ENCODE measurements at places on chromosomes 6 and 20.
A peak's percentile ranks its signal among the peaks of the same experiment; 100 is the strongest.

- peaks cover 87% of the 10 kb centered on the region for H3K4me1 ChIP-seq
- H3K4me3 ChIP-seq = peak overlapping the region; percentile 7
- H3K27me3 ChIP-seq = no peaks in the 10 kb centered on the region
These were observed 130.3 kb downstream of the OPRM1 start for GRCh38 chr6:154169193-154169847.

GRCh38 chr6:7899889-7900213 is 10.7 kb downstream of the TXNDC5 start:
- no peaks in the 10 kb centered on the region for H3K27me3 ChIP-seq
- no peak for DNase-seq
- no peaks in the 10 kb centered on the region for H3K4me1 ChIP-seq
- no peak overlapping the region for H3K4me3 ChIP-seq
- H3K36me3 ChIP-seq = peaks cover 78% of the 10 kb centered on the region

DNA sequence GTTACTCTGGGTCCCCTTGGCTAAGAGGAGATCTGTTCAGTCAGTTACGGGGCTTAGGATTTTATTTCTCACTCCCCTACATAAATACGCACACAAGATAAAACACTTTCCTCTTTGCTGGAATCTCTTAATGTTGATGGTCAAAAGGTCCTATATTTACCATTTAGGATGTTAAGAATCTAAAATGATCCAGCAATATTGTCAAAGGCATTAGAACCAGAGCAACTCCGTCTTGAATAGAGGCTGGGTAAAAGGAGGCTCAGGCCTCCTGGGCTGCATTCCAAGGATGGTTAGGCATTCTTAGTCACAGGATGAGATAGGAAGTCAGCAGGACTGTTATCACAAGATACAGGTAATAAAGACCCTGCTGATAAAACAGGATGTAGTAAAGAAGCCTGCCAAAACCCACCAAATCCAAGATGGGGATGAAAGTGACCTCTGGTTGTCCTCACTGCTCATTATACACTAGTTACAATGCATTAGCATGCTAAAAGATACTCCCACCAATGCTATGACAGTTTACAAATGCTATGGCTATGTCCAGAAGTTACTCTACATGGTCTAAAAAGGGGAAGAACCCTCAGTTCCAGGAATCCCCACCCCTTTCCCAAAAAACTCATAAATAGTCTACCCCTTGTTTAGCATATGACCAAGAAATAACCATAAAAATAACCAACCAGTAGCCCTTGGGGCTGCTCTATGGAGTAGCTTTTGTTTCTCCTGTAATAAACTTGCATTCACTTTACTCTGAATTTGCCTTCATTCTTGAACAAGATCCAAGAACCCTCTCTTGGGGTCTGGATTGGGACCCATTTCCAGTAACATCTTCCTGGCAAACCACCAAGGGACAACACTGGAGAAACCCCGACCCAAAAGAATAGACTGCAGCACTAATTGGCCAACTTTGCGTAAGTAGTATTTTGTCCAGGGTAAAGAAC is 107.5 kb downstream of the DTNBP1 start:
- H3K4me1 ChIP-seq = peaks cover 37% of the 10 kb centered on the region
- H3K27ac ChIP-seq = no peak overlapping the region
- H3K27me3 ChIP-seq = no peaks in the 10 kb centered on the region

DNA sequence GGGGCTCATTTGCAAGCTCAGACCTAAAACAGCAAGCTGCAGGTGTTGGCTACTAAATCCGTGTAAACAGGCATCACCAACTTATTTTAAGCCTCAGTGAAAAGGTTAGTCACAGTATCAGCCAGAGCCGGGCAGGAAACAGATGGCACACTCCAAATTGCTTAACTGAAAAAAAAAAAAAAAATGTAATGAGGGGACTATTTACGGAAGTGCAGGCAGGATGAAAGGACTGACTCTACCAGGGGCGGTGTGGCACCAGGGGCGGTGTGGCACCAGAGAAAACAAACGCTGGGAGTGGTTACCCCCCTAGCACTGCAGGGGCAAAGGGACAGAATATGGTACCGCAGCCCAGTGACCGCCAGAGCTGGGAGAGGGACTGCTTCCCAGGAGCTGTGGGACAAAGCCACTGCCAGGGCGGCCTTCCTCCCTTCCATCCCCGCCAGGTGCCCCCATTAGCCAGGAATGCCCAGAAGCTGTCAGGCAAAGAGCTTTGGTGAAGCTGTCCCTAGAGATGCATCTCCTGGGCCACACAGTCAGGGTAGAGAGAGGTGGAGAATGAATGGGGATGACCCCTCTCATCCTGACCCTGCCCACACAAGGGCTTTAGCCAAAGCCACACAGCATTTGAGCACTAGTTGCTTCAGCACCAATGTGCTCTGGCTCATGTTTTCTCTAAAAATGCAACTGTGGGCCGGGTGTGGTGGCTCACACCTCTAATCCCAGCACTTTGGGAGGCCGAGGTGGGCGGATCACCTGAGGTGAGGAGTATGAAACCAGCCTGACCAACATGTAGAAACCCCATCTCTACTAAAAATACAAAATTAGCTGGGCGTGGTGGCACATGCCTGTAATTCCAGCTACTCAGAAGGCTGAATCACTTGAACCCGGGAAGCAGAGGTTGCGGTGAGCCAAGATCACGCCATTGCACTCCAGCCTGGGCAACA is 39.6 kb upstream of the GFOD1 start:
- peak overlapping the region; percentile 80 for H3K27ac ChIP-seq
- peak overlapping the region; percentile 67 for H3K4me3 ChIP-seq
- peaks cover 5% of the 10 kb centered on the region for H3K4me1 ChIP-seq
- peak; percentile 41 for DNase-seq
- H3K27me3 ChIP-seq = no peaks in the 10 kb centered on the region

- H3K27ac ChIP-seq = no peak overlapping the region
- H3K4me1 ChIP-seq = no peaks in the 10 kb centered on the region
- no peak for DNase-seq
- no peaks in the 10 kb centered on the region for H3K36me3 ChIP-seq
- H3K27me3 ChIP-seq = peaks cover 12% of the 10 kb centered on the region
These were observed 137.0 kb downstream of the FOXA2 start for GRCh38 chr20:22447447-22447778.

DNA sequence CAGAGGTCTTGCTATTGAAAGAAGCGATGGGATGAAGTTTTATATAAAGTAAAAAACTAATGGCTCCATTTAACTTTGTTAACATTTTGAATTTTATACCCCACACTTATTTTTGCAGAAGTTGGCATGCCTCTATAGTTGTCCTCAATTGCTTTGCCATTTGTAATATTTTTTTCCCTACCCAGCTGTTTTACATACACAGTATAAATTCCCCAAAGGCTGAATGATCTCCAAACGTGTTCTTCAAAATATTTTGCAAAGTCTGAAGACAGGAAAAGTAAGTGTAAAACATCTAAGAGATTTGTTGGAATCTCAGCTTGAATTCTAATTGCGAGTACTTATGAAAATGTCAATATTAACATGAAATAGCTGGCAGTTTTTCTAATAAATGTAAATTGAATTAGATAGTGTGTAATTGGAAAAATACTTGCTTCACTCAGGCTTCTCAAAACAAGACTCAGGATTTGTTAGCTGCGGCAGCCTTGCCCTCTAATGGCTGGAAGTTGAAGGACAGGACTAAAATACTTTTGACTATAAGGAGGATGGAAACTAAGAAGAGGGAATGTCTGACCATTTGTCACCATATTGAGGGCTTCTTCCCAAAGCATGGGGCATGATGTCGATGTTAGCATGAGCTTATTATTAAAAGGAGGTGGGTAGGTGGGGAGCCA is 226.8 kb downstream of the UST start:
- H3K27ac ChIP-seq = no peak overlapping the region
- DNase-seq = no peak
- H3K4me3 ChIP-seq = no peak overlapping the region
- peaks cover 8% of the 10 kb centered on the region for H3K27me3 ChIP-seq

DNA sequence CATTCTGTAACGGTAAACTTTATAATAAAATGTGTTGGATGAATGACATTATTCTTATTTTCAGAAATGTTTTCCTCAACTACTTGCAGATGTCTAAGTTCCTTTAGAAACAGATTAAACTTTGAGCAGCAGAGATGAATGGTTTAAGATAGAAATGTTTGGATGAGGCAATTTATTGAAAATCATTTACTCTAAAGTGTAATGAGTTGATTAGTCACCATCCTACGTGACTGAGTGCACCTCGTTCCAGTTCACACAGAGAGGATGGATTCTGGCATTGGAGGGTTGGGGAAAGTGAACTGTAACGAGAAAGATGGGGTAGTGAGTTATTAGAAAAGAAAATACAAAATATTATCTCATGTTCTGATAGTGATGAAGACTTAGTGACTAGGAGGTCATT is 28.7 kb downstream of the SMPDL3A start:
- no peaks in the 10 kb centered on the region for H3K36me3 ChIP-seq
- peaks cover 2% of the 10 kb centered on the region for H3K27me3 ChIP-seq
- DNase-seq = no peak
- H3K4me1 ChIP-seq = no peaks in the 10 kb centered on the region
- no peak overlapping the region for H3K27ac ChIP-seq

DNA sequence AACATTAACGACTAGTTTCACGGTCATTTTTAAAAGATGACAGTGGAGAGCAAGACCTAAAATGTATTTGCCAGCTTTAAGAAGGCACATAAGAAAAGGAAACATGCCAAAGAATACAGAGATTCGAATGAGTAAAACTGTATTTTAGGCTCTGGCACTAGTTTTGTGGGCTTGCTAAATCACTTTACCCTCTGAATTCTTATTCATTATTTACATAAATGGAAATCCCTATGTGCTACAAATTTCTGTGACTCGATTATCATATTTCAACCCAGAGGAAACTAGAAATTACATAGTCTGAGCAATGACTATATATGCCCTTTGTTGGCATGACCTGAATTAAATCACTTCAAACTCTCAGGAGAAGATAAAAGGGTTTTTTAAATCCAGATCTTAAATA is 441.7 kb upstream of the RNF217 start:
- H3K27me3 ChIP-seq = no peaks in the 10 kb centered on the region
- H3K4me3 ChIP-seq = no peak overlapping the region
- no peak overlapping the region for H3K27ac ChIP-seq
- no peaks in the 10 kb centered on the region for H3K36me3 ChIP-seq

GRCh38 chr6:27176096-27176495 is 71.4 kb upstream of the PRSS16 start:
- peak overlapping the region; percentile 93 for H3K27ac ChIP-seq
- DNase-seq = no peak
- H3K4me3 ChIP-seq = peak overlapping the region; percentile 98
- H3K27me3 ChIP-seq = peaks cover 7% of the 10 kb centered on the region
- no peaks in the 10 kb centered on the region for H3K36me3 ChIP-seq
- peaks cover 12% of the 10 kb centered on the region for H3K4me1 ChIP-seq

DNA sequence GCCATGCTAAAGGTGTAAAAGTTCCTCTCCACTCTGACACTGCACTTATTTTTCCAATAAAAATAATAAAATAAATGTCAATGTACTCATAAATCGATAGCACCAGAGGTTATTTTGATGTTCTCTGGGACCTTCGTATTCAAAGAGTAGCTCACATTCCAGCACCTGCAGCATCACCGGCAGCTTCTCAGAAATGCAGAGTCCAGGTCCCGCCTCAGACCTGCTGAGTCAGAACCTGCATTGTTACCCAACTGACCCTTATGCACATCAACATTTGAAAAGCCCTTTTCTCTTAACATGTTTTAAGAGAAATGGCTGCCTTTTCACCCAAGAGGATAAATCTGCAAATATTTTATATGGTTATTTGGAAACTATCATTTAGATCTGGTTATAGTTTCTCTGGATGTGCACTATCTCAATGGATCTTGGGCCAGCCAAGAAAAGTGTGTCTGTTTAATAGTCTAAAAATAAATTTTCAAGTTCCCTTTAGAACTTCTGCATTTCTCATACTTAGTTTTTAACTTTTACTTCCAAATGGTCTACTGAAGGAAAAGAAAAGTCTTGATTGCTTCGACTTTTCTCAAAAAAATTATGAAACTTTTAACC is 216.2 kb upstream of the PRDM1 start:
- DNase-seq = no peak
- no peak overlapping the region for H3K4me3 ChIP-seq
- H3K36me3 ChIP-seq = no peaks in the 10 kb centered on the region
- peaks cover 25% of the 10 kb centered on the region for H3K4me1 ChIP-seq
- no peak overlapping the region for H3K27ac ChIP-seq

GRCh38 chr6:144847916-144848315 is 562.8 kb downstream of the UTRN start:
- H3K36me3 ChIP-seq = peaks cover 51% of the 10 kb centered on the region
- H3K4me3 ChIP-seq = no peak overlapping the region
- H3K4me1 ChIP-seq = no peaks in the 10 kb centered on the region
- no peaks in the 10 kb centered on the region for H3K27me3 ChIP-seq

- H3K27me3 ChIP-seq = no peaks in the 10 kb centered on the region
- no peak for DNase-seq
- H3K36me3 ChIP-seq = peaks cover 13% of the 10 kb centered on the region
- H3K4me1 ChIP-seq = peaks cover 51% of the 10 kb centered on the region
These were observed 30.3 kb downstream of the PPP1R16B start for GRCh38 chr20:38835792-38836191.

DNA sequence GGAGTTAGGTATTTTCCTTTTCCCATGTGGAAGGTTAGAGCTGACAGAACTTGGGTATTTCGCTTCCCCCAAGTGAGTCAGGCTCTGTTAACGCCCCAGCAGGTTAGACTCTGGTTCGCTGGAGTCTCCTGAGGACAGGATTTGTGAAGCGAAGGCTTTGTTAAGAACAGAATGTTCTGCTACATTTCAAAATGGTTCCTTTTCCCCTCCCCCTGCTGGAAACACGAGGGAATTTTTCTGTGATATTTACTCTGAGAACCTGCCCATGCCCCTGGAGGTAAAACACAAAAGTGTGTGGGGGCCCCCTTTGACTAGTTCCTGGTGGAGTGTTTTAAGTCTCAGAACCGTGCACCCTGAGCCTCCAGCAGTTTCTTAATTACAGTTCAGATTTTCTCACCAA is 731.4 kb upstream of the CITED2 start:
- DNase-seq = no peak
- H3K4me1 ChIP-seq = peaks cover 4% of the 10 kb centered on the region
- H3K4me3 ChIP-seq = no peak overlapping the region

GRCh38 chr20:59525500-59526241 is 78.7 kb upstream of the PHACTR3 start:
- H3K27me3 ChIP-seq = peaks cover 89% of the 10 kb centered on the region
- no peaks in the 10 kb centered on the region for H3K36me3 ChIP-seq
- H3K27ac ChIP-seq = no peak overlapping the region
- no peaks in the 10 kb centered on the region for H3K4me1 ChIP-seq
- peak overlapping the region; percentile 24 for H3K4me3 ChIP-seq

DNA sequence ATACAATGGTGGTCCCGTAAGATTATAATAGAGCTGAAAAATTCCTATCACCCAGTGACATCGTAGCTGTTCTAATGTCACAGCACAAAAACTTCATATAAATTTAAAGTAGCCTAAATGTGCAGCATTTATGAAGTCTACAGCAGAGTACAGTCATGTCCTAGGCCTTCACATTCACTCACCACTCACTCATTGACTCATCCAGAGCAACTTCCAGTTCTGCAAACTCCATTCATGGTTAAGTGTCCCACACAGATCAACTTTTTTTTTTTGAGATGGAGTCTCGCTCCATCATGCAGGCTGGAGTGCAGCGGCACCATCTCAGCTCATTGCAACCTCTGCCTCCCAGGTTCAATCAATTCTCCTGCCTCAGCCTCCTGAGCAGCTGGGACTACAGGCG is 20.9 kb upstream of the KCNG1 start:
- no peaks in the 10 kb centered on the region for H3K4me1 ChIP-seq
- no peak overlapping the region for H3K4me3 ChIP-seq
- H3K27me3 ChIP-seq = peaks cover 7% of the 10 kb centered on the region
- no peaks in the 10 kb centered on the region for H3K36me3 ChIP-seq
- DNase-seq = no peak

Measured in naive thymus-derived CD8-positive, alpha-beta T cell (primary cell).